ENCODE measurements at places on chromosomes 13 and 19.
A peak's percentile ranks its signal among the peaks of the same experiment; 100 is the strongest.

GRCh38 chr19:1028062-1028926 lies 1.9 kb downstream of the CNN2 start:
- no peak for DNase-seq

DNA sequence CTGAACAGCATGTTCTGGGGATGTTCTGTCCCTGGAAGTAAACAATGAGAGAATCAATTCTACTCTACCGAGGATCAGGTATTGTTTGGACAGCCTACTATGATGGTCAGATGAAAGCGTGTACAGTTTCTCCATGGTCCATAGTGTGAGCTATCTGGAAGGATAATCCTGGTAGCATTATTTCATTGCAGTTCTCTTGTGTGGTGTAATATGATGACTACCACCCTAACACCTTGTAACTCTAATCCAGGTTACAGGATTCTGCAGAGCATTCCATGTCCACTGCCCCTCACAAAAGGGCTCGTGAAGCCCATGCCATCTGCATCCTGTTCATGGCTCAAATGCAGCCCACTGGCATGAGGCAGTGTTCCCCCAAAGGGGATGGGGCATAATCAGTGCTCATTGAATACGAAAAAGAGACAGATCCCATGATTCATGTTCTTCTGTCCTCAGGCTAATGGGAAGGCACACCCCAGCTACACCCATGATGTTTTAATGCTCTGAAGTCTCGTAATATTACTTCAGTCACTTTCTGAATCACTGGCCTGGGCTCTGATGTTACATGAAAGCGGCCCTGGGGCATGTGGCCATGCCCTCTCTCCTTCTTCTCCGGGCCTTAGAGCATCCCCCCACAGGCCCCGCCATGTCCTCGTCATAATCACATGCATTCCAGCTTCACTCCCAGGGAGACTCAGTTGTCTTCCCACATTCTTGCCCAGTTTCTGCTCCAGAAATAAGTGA lies 68.4 kb downstream of the HSPH1 start:
- no peak for DNase-seq

GRCh38 chr13:23922005-23922932 lies 25.0 kb upstream of the C1QTNF9B start:
- no peak for DNase-seq

- DNase-seq: no peak
These were observed 79.7 kb downstream of the LMO7 start for GRCh38 chr13:75715601-75716523.

DNA sequence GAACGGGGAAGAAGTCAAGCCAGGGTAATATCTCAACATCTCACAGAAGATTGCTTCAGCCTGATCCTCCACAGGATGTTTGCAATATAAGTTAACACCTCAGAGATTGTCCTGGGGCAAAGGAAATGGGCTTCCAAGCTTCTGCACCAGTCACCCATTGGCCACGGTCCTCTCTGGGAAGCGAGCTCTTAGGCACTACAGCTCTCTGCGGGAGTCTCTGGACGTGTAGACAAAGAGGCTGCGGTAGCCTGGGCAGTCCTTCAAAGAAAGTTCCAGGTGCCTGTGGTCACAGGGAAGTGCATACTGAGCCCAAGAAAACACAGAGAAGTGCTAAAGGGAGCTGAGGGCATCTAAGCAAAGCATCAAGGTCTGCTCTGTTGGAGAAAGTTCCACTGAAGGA lies 805.7 kb downstream of the DIAPH3 start:
- no peak for DNase-seq

DNA sequence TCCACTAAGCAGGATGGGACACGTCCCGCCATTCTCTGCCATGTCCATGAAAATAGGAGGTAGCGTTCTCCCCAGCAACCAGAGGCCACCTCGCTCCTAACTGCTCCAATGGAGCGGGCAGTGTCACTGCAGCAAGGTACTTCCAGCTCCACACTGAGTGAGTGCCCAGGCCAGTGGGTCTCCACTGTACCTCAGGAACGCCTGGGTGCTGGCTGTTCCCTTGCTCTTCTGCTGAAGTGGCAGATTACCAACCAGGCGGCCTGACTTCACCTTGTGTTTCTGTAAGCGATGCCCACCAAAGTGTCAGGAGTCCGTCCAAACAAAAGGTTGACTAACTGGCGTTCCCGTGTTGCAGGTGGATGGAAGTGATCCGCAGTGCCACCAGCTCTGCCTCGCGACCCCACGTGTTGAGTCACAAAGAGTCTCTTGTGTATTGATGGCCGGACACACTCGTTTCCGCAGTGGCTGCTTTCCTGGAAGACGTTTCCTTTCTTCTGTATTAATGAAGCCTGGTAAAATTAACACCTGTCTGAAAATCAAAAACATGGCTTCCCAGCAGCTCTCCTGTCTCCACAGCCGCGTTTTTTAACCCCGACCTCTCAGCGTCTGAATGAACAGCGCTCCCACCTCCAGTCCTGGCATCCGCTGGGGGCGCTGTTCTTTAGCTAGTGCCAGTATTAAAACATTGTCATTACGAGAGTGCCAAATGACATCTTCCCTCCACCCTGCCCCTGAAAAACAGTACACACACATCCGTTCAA lies 128.8 kb downstream of the STK24 start:
- DNase-seq: peak; percentile 54

- DNase-seq: peak; percentile 84
These were observed 265.2 kb upstream of the SGCG start for GRCh38 chr13:22915442-22916082.

GRCh38 chr19:48443731-48444128 lies 2.1 kb upstream of the GRWD1 start:
- no peak for DNase-seq

DNA sequence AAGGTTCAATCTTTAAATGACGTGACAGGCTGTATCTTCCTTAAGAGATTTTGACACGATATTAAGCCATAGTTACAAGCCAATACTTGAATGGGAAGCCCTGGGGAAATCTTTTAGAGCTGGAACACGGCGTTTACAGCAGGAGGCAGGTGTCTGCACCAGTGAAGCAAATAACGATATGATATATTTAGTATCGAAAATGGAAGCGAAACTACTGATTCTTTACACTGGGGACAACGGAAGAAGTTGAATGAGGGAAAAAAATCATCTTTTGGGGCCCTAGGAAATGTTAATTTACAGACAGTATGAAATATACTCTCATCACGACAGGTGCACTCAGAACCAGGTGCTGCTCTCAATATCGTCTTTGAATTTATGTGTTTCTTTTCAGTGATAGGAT lies 793.9 kb upstream of the PCDH20 start:
- no peak for DNase-seq

- DNase-seq: no peak
These were observed 546.1 kb downstream of the SUCLA2 start for GRCh38 chr13:47454986-47455385.

DNA sequence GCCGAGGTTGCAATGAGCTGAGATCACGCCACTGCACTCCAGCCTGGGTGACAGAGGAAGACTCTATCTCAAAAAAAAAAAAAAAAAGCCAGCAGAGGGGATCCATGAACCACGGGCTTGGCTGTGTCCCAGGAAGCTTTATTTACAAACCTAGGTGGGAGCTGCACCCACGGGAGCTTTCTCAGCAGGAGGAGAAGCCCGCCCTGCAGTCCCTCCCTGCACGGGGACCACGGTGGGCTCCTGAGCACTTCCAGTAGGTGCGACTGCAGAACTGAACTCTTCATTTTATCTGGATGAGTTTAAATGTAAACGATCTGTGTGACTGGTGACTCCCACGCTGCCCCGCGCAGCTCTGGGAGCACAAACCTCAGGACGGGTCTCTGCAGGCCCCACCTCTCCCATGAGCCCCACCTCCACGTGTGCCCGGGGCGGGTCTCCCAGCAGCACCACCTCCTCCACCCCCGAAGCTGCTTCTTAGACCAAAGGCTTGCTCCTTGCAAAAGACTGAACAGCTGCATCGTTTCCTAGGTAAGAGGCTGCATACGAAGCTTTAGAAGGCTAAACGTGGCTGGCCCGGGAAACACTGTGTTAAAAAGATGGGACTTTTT lies 66.4 kb downstream of the SPACA7 start:
- no peak for DNase-seq

GRCh38 chr13:76758257-76758656 lies 127.9 kb downstream of the KCTD12 start:
- no peak for DNase-seq

DNA sequence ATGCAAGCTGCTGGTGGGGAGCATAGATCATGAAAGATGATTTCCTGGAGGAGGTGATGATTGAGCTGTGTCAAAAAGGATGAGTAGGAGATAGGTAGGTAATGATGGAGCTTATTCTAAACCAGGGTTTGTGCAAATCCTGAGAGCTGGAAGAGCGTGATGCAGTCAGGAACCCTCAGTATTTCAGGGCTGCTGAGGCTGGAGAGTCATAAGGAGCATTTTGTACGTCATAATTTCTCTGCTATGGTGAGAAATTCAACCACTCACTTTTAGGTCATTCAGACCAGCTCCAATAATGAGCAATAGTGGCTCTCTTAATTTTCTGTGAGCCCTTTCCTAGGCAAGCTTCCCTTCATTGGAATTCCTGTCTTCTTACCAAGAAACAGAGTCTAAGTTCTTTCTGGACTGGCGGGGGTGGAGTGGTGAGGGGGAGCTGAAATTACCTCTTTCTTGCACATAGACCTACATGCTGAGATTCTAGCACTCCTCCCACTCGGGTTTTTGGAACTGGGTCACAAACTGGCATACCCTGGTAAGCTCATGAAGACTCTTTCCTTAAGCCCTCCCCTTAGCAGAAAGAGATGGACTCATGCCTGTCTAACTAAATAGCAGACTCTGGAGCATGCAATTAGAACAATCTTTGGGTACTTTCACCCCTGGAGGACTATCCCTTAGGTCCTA lies 62.2 kb upstream of the MYCBP2 start:
- no peak for DNase-seq

DNA sequence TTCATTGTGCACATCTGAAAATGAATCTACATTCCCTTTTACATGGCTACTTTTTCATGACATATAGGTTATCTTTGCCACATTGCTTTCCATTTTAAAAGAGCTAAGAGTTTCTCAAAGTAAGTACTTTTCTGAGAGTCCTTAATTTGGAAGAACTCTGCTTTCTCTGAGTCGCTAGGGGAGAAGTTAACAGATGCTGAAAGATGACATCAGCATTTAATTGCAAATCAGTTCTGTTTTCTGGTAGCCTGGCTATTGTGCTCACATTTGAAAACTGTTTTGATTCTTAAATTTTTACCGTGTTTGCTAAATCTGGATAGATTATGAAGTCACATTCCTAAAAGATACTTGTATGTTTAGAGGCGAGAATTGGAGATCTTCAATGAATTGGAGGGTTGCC lies 107.7 kb upstream of the C1QTNF9B start:
- DNase-seq: no peak

DNA sequence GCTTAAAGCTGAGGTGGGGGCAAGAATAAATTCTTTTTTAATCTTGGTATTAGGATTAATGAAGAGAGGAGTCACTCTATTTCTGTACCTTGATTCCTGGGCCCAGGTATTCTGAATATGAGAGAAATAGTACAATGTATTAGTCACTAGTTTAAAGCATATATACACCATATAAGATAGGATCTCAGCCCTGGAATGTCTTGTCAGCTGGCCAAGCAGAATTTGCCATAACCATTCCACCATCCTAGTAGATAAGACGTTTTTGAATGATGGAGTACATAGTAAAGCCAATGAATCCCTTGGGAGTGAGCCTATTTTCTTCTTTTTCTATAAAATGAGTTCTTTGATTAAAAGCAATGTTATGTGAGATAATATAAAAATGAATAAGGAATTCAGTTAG lies 55.6 kb downstream of the UFM1 start:
- no peak for DNase-seq

- no peak for DNase-seq
These were observed 475.4 kb upstream of the ARGLU1 start for GRCh38 chr13:107043021-107043956.

- peak; percentile 3 for DNase-seq
These were observed 201.0 kb upstream of the RXFP2 start for GRCh38 chr13:31538067-31539042.

DNA sequence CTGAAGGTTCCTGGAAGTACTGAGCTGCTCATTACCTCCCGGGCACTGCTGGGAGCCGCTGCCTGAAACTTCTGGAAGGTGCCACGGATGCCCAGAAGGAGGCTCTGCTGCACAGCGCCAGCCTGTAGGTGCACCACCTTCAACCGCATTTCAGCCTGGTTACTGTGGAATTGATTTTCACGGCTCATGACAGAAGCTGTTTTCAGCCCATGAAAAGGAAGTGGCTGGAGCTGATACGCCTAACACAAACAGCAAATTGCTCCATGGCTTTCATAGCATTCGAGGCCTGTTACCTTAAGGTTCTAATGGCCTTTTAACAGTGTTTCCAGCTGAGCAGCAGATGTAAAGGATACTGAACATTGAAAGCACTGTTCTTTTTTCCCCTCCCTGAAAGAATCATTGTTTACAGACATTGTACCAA lies 22.0 kb downstream of the GPC6 start:
- DNase-seq: peak; percentile 95

DNA sequence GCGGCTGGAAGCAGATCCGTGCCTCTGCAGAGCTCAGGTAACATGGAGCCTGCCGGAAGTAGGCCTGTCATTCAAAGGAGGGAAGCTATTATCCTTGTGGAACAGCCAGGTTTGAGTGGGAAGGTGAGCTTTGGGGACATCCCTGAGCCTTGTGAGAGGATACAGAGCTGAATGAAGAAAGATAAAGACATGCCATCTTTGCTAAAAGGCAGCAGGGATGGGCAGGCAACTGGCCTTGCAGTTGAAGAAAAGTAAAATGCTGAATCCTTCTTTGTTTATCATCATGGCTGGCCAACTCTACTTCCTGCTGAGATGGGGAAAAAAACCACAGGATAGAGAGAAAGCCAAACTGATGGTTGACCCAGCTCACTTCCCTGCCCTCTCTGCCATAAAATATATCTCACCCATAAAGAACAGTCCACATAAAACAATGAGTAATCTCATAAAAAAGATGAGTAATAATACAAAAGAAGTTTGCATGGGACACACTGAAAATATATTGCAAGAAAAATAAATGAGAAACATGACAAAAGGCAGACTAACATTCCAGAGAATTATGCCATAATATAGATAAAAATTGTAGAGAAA lies 226.3 kb downstream of the DLEU7 start:
- no peak for DNase-seq

GRCh38 chr19:38216785-38217641 lies 7.0 kb downstream of the DPF1 start:
- peak; percentile 35 for DNase-seq

DNA sequence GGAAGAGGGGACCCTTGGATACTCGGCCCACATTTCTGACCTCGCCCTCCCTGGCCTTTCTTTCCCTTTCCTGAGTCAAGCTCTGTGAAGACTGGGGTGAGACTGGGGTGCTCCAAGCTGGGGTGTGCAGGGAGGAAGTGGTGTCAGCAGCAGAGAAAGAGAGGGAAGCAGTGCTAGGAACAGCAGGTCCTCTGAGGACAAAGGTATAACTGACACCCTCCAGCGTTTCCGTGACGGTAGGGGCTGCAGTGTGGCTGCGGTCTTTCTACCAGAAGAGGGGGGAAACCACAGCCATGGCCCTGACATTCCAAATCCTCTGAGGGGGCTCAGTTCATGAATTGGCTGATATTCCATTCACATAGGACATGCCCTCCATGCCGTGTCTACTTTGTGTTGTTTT lies 1.1 kb downstream of the KIR3DL2 start:
- no peak for DNase-seq

DNA sequence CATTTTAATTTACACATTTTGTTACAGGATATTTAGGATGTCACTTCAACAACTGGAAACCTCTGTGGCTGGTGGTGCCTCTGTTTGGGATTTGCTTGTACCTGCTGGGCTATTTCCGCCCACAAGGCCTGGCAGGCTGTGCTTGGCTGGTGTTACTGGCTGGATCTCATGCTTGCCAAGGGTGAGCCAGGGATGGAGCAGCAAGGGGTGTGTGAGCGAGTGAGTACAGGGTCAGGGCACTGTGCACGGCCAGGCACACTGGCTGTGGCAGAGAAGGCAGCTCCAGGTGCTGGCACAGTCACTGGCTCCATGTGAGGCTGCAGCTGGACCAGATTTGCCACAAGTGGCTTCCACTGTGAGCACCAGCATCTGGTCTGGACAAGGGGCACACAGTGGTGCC lies 1254.8 kb downstream of the SLITRK5 start:
- DNase-seq: no peak

Measured in NCI-H526 (cell line).